ENCODE measurements at places on chromosomes 11 and 22. TPM values are rescaled to one million over a fixed set of nuclear protein-coding genes. Genes with fewer than 3 reads are reported as not detected.

OR52I2 gene
- total RNA-seq: not detected

PLEKHB1 gene
- 0.62 TPM for total RNA-seq

ASPHD2 gene
- total RNA-seq: 0.64 TPM

UPK2 gene
- not detected for total RNA-seq

CLMP gene
- 0.02 TPM for total RNA-seq

PKP3 gene
- 102 TPM for total RNA-seq

TRIM49 gene
- total RNA-seq: not detected

GRCh38 chr22:27377501-27378295 is 423.9 kb downstream of the MN1 start:
- DNase-seq: no peak

DNA sequence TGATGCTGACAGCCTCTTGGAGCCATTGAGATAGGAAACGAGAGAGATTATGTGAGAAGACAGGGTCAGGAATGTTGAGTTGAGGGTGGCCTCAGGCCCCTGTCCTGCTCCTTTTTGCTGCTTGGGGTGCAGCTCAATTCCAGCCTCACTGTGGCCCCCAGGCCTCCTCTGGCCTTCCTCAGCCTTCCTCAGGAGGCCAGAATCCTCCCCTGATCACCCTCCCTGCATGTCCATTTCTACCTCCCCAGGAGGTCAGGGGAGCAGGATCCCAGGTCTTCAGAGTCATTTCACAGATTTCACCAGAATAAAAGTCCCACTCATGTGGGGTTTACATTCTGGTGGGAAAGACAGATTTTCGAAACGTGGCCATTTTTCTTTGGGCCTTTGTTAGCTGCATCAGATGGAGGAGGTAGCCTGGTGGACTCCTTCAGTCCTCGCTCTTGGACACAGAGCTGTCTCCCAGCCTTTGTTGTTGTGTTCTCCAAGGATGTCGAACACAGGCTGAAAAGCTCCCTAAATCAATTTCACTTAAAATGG is 2.2 kb upstream of the KCNQ1OT1 start:
- DNase-seq: no peak

GRCh38 chr11:35009944-35010342 is 93.5 kb downstream of the PDHX start:
- DNase-seq: no peak

DNA sequence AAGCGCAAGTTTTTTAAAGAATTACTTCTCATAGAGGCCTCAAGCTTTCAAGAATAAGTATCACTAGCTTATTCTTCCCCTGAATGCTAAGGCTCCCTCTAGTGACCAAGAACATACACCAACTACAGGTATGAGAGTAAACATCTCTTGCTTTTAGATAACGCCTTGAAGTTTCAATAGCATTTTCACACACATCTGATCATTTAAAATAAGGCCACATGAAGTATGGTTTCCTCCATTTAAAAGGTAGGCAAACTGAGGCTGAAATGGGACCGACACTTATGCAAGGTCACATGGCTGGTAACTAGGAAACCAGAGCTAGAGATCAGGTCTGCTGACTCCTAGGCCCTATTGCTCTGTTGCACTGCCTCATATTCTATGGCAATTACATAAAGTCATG is 66.5 kb downstream of the CCDC34 start:
- peak; percentile 22 for DNase-seq

DNA sequence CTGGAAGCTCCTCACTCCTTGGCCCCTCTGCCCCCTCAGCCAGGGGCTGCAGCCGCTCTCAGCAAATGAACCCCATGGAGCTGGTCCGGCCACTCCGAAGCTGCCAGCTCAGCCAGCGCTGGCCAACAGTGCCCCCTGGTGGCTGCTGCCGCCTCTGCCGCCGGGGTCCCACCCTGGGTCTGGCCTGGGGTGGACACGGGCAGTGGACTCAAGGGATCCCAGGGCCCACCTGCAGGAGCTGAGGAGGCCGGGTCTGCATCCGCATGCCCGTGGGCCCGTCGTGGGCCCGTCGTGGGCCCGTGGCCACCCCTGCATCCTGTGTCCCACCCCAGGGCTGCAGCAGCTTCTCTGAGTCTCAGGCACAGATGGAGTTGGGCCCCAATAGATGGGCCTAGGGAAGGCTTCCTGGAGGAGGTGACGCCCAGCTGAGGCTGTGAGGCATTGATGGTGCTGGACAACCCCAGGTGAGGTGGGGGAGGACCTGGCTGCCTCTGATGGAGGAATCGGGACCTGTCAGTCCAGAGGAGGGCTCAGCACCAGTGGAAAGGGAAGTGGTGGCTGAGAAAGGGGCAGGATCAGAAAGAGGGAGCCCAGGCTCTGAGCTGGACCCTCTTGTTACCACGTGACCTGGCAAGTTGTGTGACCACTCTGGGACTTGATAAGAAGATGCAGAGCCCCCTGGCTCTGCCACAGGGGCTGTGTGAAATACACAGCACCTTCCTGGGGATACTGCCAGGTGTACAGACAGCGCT is 522.3 kb downstream of the BRD1 start:
- DNase-seq: peak; percentile 72

DNA sequence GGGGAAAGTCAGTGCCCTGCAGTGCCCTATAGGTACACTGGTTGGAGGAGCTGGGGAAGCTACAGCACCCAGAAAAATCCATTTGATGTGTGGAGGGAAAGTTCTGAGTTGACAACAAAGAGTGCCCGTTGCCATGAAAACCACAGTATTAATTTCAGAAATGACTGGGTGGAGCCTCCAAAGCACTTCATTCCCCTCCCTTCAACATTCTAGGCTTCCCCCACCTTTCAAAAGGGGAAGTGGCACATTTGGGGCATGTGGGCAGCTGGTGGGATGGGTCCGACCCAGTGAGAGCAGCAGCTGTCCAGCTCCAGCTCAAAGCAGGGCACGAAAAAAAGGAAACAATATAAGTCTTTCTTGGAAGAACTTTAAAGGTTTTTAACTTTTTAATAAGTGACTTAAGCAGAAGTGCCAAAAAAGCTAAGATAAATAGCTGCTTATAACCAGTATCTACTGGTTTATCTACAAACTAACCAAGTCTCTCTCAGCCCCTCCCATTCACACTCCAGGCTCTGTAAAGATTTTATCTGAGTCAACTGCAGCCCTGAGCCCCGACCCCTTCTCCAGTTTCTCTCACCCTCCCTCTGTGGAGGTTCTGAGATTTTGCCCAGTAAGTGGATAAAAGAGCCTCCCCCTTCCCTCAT is 9.0 kb upstream of the AHNAK start:
- DNase-seq: peak; percentile 63

- no peak for DNase-seq
Observed at GRCh38 chr11:127059750-127060149, 59.2 kb upstream of the KIRREL3 start.

DNA sequence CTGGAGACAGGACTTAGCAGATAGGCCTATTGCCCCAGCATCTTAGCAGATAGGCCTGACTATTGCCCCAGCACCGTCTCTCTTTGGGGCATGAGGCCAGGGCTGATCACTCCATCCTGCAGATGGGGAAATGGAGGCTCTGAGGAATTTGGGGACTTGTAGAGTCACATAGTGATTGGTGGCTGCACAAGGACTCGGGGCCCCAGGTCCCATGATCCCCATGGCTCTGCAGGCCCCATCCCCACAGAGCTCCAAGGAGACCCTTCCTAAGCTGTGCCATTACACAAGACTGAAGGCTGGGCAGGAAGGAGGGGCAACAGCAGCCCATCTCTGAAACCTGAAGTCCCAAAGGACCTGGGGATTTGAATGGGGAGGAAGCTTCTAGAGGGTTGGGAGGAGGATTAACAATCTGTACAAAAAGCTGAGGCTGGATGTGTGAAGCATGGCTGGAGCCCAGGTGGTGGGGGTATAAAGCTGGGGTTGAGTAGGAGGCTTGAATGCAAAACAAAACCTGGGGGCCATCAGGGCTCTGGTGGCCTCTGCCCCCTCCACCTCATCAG is 1.6 kb downstream of the ARAP1 start:
- no peak for DNase-seq

DNA sequence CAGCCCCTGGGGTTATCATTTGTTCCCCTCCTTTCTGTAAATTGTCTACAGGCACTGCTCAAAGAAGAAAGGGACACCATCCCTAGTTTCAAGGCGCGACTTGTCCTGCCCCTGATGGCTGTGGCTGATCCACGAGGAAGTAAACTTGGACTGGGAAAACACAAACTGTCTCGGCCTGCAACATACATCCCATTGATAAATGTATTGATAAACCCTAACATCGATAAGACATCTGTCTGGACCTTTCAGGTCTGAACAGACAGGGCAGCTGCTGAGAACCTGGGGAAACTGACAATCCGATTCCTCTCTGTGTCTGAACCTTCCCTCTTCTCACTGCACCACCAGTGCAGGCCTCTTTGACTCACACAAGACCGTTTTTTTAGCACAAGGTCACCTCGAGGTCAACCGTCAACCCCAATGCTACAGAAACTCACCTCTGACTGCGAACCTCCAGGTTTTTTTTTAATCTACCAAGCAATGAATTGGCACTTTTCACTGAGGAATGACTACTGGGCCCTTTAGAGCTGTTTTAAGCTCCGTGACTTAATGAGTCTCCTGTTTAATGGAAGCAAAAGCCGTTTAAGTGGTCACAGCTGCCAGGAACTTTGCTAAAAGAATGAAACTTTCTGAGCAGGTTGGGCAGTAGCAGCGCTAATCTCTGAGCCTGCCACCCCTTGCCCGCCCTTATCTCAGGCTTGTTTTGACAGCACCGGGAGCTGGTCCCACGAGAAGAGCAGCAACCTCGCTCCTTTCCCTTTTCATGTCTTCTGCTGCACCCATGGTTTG is 203.8 kb upstream of the TMEM45B start:
- peak; percentile 23 for DNase-seq

GRCh38 chr11:12810568-12810894 is 136.3 kb downstream of the TEAD1 start:
- peak; percentile 75 for DNase-seq

DNA sequence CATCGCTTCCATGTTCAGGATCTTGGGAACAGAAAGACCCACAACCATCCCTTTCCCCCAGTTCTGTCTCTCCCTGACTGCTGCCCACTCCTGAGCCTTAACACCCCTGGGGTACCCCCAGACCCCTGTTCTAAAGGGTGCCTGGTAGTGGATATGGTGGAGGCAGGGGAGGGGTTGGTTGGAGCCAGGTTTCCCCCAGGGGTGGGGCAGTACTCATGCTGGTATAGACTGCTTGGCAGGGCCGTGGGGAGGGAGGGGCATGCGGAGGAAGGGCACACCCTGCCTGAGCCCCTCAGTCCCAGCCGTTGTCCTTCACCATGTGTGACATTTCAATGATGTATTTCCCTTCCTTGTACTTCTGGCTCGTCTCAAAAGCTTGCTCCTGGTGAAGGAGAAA is 4.0 kb downstream of the YPEL4 start:
- no peak for DNase-seq

- DNase-seq: no peak
Observed at GRCh38 chr11:78731027-78731426, 156.4 kb upstream of the NARS2 start.

DNA sequence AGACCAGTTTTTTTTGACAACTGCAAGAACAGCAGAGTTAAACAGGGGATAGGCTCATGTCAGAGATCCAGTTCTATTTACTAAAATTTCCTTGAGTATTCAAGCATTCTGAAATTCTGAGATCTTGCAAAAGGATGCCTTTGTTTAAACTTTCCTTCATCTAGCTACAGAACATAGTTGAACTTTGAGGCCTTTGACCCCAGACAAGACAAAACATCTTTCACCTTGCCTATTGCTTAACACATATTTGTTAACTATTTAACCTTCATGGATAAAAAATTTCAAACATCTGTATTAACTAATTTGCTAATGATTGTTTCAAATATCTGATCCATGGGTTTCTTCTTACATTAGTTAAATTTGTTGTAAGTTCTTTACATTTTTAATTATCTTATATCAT is 38.2 kb downstream of the GLYATL1 start:
- no peak for DNase-seq

DNA sequence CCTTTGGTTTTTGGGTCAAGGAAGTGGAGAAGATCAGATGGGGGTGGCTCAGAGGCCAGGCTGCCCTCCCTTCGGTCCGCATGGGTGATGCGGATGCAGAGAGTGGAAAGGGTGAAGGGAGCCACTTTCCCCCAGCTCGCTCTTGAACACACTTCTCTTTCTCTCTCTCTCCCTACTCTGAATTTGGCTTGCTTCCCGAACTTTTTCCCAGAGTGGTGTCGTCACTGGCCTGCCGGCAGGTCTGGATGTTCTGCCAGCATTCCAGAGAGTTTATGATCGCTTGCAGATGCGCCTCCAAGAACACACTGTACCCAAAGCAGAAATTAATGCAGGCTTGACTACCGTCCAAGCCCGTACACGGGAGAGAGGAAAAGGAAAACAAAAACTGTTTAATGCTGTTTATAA is 103.2 kb downstream of the ZBTB16 start:
- no peak for DNase-seq

DNA sequence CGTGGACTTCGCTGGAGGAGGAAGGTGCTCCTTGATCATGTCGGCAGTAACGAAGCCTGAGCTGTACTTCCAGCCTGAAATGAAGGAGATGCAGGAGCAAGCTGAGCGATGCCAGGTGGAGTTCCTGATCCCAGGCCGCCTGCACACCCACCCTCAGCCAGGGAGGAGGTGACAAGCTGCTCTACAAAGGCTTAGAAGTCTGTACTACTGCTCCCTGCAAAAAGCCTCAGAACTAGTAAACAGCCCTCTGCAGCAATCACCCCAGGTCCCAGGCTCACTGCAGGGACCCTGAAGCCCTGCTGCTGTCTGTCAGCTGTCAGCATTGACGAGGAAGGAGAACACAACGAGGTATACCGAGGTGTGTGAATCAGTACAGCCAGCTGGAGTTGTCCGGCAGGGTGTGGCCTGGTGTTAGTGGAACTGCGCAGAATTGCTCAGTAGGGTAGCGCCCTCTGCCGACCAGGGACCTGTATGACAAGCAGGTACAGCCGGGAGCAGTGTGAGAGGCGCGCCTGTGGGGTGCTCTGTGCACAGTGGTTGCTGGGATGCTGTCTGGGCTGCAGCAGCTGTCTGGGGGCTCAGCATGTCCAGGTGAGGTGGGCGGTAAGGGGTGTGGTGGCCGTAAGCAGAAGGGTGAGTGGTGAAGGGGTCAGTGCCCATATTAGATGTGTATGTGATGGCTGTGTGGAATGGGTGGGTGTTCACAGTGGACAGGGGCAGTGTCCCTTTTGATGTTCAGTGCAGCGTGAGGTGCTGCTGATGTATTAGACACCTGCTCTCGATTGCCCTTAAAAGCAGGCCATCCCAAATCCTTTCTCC is 7.6 kb downstream of the CYB5R2 start:
- peak; percentile 86 for DNase-seq

GRCh38 chr11:114124601-114125144 is 65.2 kb downstream of the ZBTB16 start:
- DNase-seq: no peak

- no peak for DNase-seq
Observed at GRCh38 chr11:36885154-36885553, 287.1 kb upstream of the RAG2 start.

- no peak for DNase-seq
Observed at GRCh38 chr22:39353346-39353745, 3.6 kb downstream of the SYNGR1 start.

DNA sequence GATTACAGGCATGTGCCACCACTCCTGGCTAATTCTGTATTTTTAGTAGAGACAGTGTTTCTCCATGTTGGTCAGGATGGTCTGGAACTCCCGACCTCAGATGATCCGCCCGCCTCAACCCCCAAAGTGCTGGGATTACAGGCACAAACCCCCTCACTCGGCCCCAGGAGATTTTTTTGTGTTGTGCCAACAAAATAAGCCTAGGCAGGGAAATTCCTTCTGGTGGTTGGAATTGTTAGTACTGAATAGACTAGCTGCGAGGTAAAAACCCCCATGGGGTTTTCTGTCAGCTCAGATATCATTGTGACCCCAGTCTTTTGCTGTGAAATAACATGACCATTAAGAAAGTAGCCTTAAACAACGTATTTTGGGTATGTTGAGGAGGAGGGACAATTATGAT is 144.9 kb downstream of the BCR start:
- DNase-seq: no peak

GRCh38 chr11:85941380-85941973 is 86.3 kb downstream of the CCDC83 start:
- peak; percentile 69 for DNase-seq
